ENCODE measurements at places on chromosomes 12 and 14. TPM values are rescaled to one million over a fixed set of nuclear protein-coding genes. Genes with fewer than 3 reads are reported as not detected.

GRCh38 chr12:28507033-28507432, 316.8 kb downstream of the CCDC91 start:
- no peak for DNase-seq

GRCh38 chr12:25119020-25119419, 75.9 kb downstream of the DNAI7 start:
- no peak for DNase-seq

- DNase-seq = no peak
These were observed 1.9 kb downstream of the PPP1R12A start for GRCh38 chr12:79933043-79933442.

DNA sequence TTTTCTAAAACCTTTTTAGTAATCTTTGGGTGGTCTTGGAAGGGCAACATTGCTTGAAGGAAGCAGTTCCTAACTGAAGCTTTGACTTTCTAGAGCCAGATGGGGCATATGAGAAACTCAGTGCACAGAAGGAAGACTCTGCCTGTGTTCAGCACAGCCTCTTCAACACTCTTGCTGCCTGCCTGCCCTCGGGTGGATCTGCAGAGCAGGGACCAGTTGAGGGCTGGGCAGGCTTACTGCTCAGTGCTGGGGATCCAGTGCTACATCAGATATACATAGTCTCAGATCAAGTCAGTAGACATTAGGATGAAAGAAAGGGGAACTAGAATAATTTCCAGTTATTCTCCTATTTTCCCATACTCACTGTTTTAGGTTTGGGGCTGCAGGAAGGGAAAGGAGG, 29.5 kb upstream of the TMX1 start:
- DNase-seq = no peak

DNA sequence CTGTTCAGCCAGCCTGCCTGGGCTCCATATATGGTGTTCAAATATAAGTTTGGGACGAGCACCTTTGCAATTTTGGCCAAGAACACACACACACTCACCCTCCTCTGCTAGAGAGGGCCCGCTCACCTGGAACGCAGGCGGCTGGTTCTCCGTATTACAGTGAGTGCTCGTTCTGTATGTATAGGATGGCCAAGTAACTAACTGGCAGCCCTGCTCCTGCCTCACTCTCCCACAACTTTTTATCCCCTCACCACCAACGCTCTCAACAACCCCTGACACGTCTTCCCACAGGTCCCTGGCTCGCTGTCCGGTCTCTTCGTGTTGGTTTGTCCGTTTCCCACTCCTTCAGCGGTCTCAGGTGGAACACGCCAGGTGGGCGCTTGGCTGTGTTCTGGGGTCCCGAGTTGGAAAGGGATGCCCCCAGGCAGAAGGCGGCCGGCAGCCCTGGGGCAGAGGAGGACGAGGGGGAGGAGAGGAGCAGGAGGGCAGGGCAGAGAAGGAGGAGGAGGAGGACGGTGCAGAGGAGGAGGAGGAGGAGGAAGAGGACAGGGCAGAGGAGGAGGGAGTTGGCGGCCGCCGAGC, 398 bp upstream of the MSRB3 start:
- DNase-seq = no peak

DNA sequence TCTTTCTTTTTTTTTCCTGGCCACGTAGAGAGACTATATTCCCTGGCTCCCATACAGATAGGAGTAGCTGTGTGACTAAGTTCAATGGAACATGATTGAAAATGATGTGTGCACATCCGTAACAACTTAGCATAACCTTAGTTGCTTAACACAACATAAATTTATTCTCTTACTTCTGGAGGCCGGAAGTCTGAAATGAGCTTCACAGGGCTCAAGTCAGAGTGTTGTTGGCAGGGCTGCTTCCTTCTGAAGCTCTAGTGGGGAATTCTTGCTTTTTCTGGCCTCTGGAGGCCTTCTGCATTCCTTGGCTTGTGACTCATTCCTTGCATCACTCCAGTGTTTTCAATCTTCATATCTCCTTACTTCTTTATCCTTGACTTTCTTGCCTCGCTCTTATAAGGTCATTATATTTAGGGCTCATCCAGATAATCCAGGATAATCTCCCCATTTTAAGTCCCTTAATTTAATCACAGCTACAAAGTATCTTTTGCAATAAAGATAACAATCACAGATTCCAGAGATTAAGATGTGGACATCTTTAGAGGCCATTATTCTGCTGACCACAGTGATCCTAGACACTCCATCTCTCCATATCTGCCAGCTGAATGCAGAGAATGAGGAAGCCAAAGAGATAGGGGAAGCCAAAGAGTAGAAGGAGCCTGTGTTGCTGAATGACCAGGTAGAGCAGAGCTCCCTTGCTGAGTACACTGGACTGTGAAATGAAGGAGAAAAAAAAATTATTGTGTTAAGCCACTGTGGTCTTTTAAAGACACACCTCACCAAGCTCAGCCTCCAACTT, 21.0 kb upstream of the SNX6 start:
- DNase-seq = no peak

DNA sequence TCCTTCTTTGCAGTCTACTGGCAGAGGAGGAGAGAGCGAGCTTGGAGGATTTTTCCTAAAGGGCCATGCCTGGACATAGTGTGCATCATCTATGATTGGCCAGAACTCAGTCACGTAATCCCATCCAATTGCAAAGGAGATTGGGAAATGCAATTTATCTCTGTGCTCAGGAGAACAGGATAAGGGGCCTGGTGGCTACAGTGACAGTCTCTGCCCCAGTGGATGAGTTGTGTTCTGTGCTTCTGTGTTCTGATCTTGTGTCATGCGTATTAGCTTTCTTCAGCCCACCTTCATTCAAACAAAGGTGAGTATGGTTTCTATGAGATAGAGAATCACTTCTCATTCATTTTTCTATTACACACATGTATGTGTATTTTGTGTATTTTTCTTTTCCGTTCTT, 144.3 kb downstream of the NRXN3 start:
- DNase-seq = no peak

DNA sequence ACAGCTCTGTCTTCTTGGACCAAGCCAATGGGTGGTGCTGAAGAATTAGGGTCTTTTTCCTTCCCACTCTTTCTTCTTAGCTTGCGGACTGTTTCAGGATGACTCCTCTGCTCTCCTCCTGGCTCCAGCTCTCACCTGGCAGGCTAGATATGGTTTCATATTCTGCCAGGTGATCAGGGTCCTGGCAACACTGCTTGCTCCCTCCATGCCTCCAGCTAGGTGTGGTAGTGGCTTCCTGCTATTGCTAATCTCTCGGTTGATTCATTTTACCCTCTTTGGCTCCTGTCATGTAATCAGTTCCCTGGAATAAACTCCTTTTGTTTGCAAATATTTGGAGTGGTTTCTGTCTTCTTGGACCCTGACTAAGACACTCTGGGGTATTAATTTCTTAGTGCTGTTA, 4.3 kb upstream of the GZMH start:
- DNase-seq = no peak

DNA sequence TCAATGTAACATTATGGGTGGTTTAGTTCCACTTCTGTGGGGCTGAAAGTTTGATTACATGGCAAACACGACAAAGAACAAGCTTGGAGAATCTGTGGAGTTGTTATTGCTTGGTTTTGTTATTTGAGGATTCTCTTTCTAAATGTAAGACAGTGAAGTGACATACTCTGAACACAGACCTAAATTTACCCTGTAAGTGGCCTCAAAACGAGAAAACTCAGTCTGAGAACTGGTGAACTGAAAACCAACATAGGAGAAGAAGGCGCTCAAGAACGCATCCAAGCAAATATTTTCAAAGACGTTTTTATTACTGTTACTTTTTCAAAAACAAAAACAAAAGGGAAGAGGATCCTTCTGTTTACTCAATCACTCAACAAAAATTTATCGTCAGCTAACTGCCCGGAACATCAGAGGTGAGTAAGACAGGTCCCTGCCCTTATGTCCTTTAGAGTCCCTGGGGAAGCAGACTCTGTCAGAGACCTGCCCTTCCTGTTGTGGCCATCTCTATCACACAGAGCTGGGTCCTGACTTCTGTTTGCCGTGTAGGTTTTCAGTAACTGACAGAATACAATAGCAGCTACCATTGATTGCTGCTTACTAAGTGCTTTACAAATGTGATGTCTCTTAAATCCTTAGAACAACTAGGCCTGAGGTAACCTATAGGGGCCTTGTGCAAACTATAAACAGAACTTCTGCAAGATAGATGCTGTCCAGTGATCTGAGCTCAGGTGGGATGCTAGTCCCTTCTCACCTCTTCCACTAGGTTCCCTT, 79.3 kb upstream of the C12orf71 start:
- DNase-seq = no peak

GRCh38 chr14:21095430-21096205, 2.8 kb downstream of the ZNF219 start:
- DNase-seq = no peak

DNA sequence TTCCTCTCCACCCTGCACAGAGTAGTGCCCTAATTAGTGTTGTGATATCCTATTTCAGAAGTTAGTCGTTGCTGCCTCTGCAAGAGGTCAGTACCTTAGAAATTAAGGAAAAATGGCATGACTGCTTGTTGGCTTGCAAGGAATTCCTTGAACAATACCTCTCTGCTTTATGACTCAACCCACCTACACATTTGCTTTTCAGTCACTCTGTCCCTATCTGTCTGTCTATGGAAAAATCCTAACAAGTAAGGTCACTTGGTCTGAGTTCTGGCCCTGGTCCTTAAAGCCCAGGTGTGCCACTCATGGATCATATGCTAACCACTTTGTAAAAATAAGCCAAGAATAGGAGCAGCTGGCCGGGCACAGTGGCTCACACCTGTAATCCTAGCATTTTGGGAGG, 116.4 kb upstream of the ATF1 start:
- DNase-seq = no peak

DNA sequence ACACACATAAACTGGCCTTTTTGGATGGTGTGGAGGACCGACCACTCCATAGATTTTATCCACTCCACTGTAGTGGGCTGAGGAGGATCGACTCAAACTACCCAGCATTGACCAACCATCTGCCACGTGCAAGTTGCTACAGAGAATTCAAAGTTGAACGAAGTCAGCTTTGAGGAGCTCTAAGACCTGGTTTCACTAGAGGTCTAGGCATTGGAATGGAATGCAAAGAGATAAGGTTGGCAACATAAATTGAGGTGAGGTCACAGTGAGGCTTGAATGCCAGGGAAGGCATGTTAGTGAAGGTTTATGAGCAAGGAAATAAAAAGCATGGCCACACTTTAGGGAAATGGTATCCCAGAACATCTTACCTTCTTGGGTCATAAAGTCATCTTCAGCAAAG, 14.5 kb downstream of the VWF start:
- DNase-seq = no peak

GRCh38 chr12:81086342-81086741, 8.5 kb downstream of the ACSS3 start:
- no peak for DNase-seq

DNA sequence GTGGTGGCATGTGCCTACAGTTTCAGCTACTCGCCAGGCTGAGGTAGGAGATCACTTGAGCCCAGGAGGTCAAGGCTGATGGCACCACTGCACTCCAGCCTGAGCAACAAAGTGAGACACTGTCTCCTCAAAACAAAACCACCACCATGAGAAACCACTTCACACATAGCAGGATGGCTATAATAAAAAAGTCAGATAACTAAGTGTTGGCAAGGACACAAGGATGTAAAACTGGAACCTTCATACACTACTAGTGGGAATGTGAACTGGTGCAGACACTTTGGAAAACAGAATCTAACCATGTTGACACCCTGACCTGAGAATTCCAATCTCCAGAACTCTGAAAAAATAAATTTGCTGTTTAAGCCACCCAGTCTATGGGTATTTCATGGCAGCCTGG, 67.7 kb downstream of the ACADS start:
- no peak for DNase-seq

GRCh38 chr12:54058128-54058768, 4.6 kb downstream of the HOXC4 start:
- DNase-seq = no peak

DNA sequence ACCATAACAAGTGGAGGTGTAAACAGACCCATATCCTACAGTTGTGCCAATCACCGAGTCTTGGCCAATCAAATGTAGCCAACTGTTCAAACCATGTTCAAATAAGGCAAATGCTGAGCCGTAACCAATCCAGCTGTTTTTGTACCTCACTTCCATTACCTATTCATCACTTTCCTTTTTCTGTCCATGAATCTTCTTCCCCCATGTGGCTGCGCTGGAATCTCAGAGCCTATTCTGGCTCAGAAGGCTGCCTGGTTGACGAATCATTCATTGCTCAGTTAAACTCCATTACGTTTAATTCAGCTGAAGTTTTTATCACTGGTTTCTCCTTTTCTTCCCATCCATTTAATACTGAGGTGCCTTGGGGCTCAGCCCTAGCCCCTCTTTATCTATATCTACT, 71.1 kb downstream of the TBC1D30 start:
- no peak for DNase-seq

- no peak for DNase-seq
These were observed 18.1 kb downstream of the FAM186B start for GRCh38 chr12:49587174-49587908.

DNA sequence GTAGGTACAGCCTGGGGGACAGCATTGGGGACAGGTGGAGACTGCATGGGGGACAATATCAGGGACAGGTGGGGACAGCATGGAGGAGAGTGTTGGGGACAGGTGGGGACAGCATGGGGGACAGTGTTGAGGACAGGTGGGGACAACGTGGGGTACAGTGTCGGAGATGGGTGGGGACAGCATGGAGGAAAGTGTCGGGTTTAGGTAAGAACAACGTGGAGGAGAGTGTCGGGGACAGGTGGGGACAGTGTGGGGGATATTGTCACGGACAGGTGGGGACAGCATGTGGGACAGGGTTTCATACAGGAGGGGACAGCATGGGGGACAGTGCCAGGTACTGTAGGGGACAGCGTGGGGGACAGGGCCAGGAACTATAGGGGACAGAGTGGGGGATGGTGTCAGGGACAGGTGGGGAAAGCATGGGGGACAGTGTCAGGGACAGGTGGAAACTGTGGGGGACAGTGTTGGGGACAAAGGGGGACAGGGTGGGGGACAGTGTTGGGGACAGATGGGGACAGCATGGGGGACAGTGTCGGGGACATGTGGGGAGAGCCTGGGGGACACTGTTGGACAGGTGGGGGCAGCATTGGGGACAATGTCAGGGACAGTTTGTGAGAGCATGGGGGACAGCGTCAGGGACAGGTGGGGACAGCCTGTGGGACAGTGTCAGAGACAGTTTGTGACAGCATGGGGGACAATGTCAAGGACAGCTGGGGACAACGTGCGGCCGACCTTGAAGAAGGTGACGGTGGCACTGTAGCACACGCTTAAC, 213.1 kb downstream of the TMEM121 start:
- DNase-seq = no peak

- DNase-seq = no peak
These were observed 18.4 kb downstream of the ANO6 start for GRCh38 chr12:45234139-45234865.

- no peak for DNase-seq
These were observed 410.2 kb downstream of the APAF1 start for GRCh38 chr12:99055299-99055698.

Gene PTPRO
- 5.3 TPM for total RNA-seq

Gene AQP5
- not detected for total RNA-seq

Gene FGF23
- total RNA-seq = not detected

Gene PZP
- under 0.01 TPM for total RNA-seq

Gene HOXC12
- total RNA-seq = 0.15 TPM

Gene FAM181A
- total RNA-seq = not detected

Gene TMEM179
- not detected for total RNA-seq

Gene SLC17A8
- not detected for total RNA-seq

Gene FAM177A1
- 34.4 TPM for total RNA-seq

All from breast epithelium (tissue), 4 donors.